IPS DF 19.7 (cell line): ENCODE measurements at places on chromosomes 7 and 10.

DNA sequence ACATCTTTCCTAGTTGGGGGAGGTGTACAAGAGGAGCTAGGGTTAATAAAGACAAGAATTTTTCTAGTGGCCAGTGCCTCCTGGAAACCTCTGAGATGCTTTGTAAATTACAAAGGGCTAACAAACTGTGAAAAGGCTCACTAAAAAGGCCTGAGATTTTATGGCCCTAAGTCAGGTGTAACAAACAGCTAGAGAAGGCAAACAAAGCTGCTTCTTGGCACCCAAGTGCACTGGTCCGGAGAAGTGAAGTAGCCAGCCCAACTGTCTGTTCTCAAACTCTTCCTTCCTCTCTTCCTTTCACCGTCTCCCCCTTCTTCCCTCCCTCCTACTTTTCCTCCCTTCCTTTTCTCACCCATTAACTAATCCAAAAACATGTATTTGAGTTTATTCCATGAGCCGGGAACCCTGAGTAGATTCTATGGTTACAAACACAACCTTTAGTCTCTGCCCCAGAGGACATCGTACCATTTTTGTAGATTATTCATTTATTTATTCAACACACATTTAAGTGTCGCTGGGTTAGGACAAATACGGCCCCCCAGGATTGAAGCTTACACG lies 143.4 kb upstream of the PCGF5 start:
- no peak for DNase-seq

- DNase-seq: no peak
These were observed 1.5 kb downstream of the IPMK start for GRCh38 chr10:58266003-58266825.

- DNase-seq: no peak
These were observed 148.7 kb upstream of the PPP2R2D start for GRCh38 chr10:131751827-131752775.

GRCh38 chr7:118420888-118421287 lies 196.4 kb downstream of the ANKRD7 start:
- no peak for DNase-seq

- no peak for DNase-seq
These were observed 635 bp downstream of the NUP205 start for GRCh38 chr7:135558337-135558767.

GRCh38 chr10:28496017-28496416 lies 36.9 kb upstream of the WAC start:
- DNase-seq: no peak

DNA sequence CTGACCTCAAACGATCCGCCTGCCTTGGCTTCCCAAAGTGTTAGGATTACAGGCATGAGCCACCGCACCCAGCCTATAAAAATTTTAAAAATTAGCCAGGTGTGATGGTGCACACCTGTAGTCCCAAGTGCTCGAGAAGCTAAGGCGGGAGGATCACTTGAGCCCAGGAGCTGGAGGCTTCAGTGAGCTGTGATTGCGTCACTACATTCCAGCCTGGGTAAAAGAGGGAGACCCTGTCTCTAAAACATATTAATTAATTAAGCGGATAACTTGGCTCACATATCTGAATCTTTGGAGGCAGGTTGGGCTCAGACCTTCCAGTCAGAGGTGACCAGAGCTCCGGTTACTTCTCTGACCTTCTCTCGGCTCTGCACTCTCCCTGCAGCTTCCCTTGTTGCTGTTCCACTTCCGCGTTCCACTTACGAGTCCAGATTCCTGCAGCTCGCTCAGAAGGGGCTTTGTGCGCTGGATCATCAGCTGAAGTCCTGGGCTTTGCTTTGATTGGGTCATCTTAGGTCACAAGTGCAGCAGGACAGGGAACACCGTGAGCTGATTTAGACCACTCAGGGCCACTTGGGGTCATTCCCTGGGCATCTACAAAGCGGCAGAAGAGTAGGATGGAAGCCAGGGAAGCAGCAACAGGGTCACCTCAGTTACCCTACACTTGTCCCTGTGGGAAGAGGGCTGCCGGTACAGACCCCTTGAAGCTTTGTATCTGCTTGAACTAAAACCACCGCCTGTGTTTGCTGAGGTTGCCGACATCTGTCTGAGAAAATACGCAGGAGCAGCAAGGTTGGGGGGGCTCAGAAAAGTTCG lies 2.0 kb upstream of the ARPC1B start:
- no peak for DNase-seq

DNA sequence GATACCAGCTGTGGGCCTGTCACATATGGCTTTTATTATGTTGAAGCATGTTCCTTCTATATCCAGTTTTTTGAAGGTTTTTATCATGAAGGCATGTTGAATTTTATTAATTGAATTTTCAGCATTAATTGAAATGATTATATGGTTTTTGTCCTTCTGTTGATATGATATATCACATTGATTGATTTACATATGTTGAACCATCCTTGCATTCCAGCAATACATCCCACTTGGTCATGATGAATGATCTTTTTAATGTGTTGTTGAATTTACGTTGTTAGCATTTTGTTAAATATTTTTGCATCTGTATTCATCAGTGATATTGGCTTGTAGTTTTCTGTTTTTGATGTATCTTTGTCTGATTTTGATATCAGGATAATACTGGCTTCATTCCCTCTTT lies 21.2 kb downstream of the PRSS37 start:
- DNase-seq: no peak

GRCh38 chr10:96556003-96556402 lies 30.8 kb downstream of the TM9SF3 start:
- DNase-seq: no peak

GRCh38 chr10:57222129-57222528 lies 861.1 kb upstream of the ZWINT start:
- no peak for DNase-seq
